ENCODE measurements at places on chromosomes 6 and 20.
A peak's percentile ranks its signal among the peaks of the same experiment; 100 is the strongest.

DNA sequence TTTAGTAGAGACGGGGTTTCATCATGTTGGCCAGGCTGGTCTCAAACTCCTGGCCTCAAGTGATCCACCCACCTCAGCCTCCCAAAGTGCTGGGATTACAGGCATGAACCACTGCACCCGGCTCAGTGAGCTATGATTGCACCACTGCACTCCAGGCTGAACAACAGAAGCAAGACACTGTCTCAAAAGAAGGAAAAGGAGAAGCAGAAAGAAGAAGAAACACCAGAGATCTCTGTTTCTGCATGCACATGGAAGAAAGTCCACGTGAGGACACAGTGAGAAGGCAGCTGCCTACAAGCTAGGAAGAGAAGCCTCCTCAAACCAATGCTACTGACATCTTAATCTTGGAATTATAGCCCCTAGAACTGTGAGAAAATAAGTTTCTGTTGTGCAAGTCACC, 16.0 kb downstream of the ECT2L start:
- DNase-seq: no peak
- no peaks in the 10 kb centered on the region for H3K27me3 ChIP-seq
- no peaks in the 10 kb centered on the region for H3K4me1 ChIP-seq
- no peak overlapping the region for H3K27ac ChIP-seq

GRCh38 chr6:102812242-102812641, 1418.7 kb downstream of the GRIK2 start:
- no peak overlapping the region for H3K27ac ChIP-seq
- no peaks in the 10 kb centered on the region for H3K4me1 ChIP-seq
- no peak overlapping the region for H3K4me3 ChIP-seq
- DNase-seq: no peak
- H3K27me3 ChIP-seq: no peaks in the 10 kb centered on the region

DNA sequence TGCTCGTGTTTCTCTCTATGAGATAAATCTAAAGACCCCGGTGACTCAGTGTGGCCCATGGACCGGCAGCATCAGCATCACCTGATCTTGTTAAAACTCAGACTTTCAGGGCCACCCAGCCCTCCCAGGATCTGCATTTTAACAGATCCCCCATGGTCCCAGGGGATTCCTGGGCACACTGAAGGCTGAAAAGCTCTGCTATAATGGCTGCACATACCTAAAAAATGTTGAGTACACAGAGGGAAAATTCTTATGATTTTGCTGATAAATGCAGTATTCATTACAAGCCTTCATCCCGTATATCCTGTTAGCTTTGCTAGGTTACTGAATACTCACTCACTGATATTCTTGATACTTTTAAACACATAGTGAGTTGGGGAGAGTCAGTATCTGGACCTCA, 200.5 kb downstream of the MYLK4 start:
- H3K27ac ChIP-seq: no peak overlapping the region
- no peaks in the 10 kb centered on the region for H3K36me3 ChIP-seq
- H3K27me3 ChIP-seq: no peaks in the 10 kb centered on the region

DNA sequence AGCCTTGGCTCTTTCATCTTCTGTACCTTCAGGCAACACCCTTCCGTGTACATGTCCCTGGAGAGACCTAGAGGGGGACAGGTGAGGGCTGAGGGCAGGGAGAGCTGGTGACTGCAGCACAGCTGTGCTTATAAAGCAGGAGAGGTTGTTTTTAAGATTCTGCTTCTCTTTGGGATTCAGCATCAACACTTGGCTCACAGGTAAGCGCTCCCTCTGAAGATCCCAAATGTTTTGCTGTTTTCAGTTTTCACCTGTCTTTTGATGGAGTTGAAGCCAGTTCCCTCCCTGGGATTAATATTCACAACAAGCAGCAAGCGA, 19.4 kb upstream of the TRAF3IP2 start:
- no peaks in the 10 kb centered on the region for H3K27me3 ChIP-seq
- no peaks in the 10 kb centered on the region for H3K4me1 ChIP-seq
- H3K4me3 ChIP-seq: no peak overlapping the region
- no peak overlapping the region for H3K27ac ChIP-seq
- no peaks in the 10 kb centered on the region for H3K36me3 ChIP-seq
- DNase-seq: no peak

- H3K4me3 ChIP-seq: no peak overlapping the region
- DNase-seq: no peak
- H3K4me1 ChIP-seq: peaks cover 10% of the 10 kb centered on the region
- H3K27me3 ChIP-seq: peaks cover 47% of the 10 kb centered on the region
Measured at GRCh38 chr6:1599469-1599868, 10.2 kb upstream of the FOXC1 start.

DNA sequence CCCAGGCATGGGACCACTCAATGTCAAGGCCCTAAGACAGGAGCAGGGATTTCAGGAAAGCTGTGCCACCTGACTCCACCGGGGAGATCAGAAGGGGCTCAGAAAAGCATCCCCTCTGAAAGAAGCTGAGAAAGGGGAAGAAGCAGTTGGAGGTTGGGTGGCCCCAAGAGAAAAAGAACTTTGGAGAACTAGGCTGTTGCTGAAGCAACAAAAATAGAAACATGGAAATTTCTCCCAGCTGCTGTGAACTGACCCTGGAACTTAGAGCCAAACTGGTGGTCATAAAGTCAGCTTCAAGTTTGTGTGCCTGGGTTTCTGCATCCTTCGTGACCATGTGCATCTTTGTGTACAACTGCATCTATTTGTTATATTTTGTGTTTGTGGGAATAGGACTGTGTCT, 534.5 kb downstream of the MAFB start:
- no peak overlapping the region for H3K4me3 ChIP-seq
- no peaks in the 10 kb centered on the region for H3K4me1 ChIP-seq
- no peak for DNase-seq
- H3K27ac ChIP-seq: no peak overlapping the region

DNA sequence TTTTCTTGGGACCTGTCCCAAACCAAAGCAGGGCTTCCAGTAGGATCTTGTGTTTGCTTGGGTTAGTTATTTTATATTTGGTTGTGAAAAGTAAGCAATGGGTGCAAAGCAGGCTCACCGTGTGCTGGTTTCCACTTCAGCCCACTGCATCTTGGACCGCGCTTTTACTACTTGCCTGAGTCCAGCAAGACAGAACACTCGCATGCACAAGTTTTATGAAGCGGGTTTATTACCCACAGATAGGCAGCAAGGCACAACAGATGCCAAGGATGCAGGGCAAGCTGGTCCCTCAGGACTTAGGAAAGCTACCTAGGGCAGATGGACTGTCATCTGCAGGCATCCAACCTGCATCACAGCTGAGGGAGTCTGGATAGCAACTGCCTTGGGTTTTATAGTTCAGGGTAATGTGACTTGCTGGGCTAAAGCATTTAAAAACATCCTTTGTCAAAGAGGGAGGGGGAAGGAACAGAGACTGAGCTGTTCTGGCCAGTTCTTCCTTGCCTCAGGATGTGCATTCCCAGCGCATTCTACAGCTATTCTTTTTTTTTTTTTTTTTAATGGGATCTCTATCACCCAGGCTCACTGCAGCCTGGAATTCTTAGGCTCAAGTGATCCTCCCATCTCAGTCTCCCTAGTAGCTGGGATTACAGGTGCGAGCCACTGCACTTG, 18.5 kb downstream of the CITED2 start:
- H3K27ac ChIP-seq: no peak overlapping the region
- no peaks in the 10 kb centered on the region for H3K36me3 ChIP-seq
- no peaks in the 10 kb centered on the region for H3K27me3 ChIP-seq
- no peaks in the 10 kb centered on the region for H3K4me1 ChIP-seq
- no peak overlapping the region for H3K4me3 ChIP-seq

DNA sequence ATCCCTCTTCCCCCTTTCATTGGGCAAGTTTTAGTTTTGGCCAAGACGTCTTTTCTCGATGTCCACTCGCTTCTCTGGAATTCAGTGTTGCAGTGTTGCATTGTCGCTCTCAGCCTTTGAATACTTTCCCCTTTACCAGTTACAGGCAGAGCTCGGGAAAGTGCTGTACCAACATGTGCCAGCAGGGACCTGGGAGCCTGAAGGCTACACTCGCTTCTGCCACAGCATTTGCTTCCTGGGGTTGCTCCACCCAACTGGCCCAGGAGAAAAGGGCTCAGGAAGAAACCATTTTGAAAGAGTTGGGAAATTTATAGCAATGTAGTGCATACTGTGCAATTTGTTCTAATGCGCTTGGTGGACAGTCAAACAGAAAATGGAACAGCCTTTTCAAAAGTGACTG, 78.6 kb downstream of the LINC00237 start:
- no peaks in the 10 kb centered on the region for H3K36me3 ChIP-seq
- no peak overlapping the region for H3K4me3 ChIP-seq
- no peaks in the 10 kb centered on the region for H3K27me3 ChIP-seq
- no peak for DNase-seq

GRCh38 chr6:127391094-127391953, 47.9 kb upstream of the ECHDC1 start:
- DNase-seq: no peak
- H3K4me1 ChIP-seq: no peaks in the 10 kb centered on the region
- no peak overlapping the region for H3K4me3 ChIP-seq
- H3K36me3 ChIP-seq: no peaks in the 10 kb centered on the region
- H3K27ac ChIP-seq: no peak overlapping the region

GRCh38 chr6:39391182-39391581, 68.7 kb upstream of the KCNK16 start:
- no peak overlapping the region for H3K4me3 ChIP-seq
- no peak for DNase-seq
- H3K36me3 ChIP-seq: no peaks in the 10 kb centered on the region
- H3K27me3 ChIP-seq: no peaks in the 10 kb centered on the region
- no peaks in the 10 kb centered on the region for H3K4me1 ChIP-seq
- H3K27ac ChIP-seq: no peak overlapping the region

- no peak overlapping the region for H3K4me3 ChIP-seq
- no peaks in the 10 kb centered on the region for H3K36me3 ChIP-seq
Measured at GRCh38 chr20:8535403-8536261, 403.6 kb downstream of the PLCB1 start.

- H3K4me1 ChIP-seq: peaks cover 9% of the 10 kb centered on the region
- no peak for DNase-seq
- no peaks in the 10 kb centered on the region for H3K36me3 ChIP-seq
- H3K27me3 ChIP-seq: no peaks in the 10 kb centered on the region
- H3K27ac ChIP-seq: no peak overlapping the region
Measured at GRCh38 chr6:150417250-150417649, 48.4 kb downstream of the IYD start.

- H3K4me3 ChIP-seq: no peak overlapping the region
- no peak overlapping the region for H3K27ac ChIP-seq
- H3K36me3 ChIP-seq: no peaks in the 10 kb centered on the region
- no peak for DNase-seq
- peaks cover 62% of the 10 kb centered on the region for H3K4me1 ChIP-seq
Measured at GRCh38 chr6:158011478-158011920, 29.8 kb downstream of the SYNJ2 start.

DNA sequence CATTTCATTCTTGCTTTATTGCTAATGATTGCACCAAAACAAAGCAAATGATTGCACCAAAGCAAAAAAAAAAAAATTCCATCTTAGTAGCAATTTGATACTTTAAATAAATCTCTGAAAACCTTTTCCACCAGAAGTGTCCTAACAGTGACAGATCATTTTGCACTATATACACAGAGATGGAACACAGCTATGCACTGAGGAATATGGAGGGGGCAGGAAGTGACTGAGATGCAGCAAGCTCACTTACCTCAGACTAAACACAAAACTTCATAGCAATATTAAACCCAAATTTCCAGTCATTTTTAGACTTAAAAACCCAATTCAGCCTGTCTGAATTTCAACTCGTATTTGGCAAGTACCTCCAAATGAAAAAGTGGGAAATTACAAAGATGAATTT, 41.2 kb downstream of the HIVEP2 start:
- H3K4me3 ChIP-seq: peak overlapping the region; percentile 33
- H3K4me1 ChIP-seq: peaks cover 91% of the 10 kb centered on the region
- DNase-seq: peak; percentile 41

GRCh38 chr20:35601990-35602389, 13.6 kb upstream of the SPAG4 start:
- no peak overlapping the region for H3K27ac ChIP-seq
- no peaks in the 10 kb centered on the region for H3K27me3 ChIP-seq
- peaks cover 17% of the 10 kb centered on the region for H3K4me1 ChIP-seq
- H3K4me3 ChIP-seq: peak overlapping the region; percentile 29

DNA sequence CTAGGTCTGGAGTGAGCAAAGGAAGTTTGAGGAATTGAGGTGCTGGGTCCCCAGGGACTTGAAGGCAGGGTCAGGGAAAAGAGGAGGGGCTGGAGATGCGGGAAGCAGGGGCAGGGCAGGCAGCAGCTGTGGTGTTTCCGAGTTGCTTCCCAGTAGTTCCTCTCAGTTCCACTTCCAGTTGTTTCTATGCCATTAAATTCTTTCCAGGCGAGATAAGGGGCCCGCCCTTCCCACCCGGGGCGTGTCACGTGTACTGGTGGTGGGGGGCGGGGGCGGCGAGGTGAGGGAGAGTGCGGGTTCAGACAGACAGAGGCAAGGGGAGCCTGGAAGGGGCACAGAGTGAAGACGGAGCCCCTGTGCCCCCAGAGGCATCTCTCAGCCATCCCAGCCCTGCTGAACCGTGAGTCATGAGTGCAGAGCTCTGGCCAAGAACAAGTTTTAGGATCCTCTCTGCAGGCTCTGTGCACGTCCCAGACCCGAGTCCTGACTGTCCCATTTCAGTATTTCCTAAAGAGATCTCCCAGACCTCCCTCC, 977 bp downstream of the TNXB start:
- no peak overlapping the region for H3K4me3 ChIP-seq
- peaks cover 15% of the 10 kb centered on the region for H3K4me1 ChIP-seq
- no peak for DNase-seq
- H3K27me3 ChIP-seq: no peaks in the 10 kb centered on the region

DNA sequence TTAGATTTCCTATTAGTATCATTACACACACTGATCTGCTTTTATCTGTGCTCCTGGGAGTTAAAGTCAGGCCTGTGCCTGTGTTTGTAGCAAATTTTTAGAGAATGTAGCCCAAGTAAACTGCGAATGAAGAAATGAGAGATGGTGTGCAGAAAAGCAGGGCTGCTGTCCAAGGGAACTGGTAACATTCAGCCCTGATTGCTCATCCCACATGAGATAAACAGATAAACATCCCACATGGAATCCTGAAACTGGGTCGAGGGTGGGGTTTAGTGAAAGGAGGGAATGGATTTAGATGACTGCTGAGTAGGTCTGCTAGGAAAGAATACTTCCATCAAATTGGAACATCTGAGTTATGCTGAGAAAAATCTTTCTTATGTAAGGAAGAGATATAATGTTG, 69.1 kb downstream of the GRIK2 start:
- no peaks in the 10 kb centered on the region for H3K36me3 ChIP-seq
- no peak overlapping the region for H3K4me3 ChIP-seq
- no peaks in the 10 kb centered on the region for H3K4me1 ChIP-seq
- H3K27me3 ChIP-seq: no peaks in the 10 kb centered on the region
- H3K27ac ChIP-seq: no peak overlapping the region
- DNase-seq: no peak

DNA sequence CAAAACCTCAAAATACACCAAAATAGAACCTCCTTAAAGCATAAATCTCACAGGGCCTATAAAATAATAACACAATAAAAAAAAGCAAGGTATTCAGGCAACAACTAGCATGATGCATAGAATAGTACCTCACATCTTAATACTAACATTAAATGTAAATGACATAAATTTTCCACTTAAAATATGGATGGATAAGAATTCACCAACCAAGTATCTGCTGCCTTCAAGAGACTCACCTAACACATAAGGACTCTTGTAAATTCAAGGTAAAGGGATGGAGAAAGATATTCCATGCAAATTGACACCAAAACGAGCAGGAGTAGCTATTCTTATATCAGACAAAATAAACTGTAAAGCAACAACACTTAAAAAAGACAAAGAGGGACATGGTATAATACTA, 52.2 kb downstream of the PERP start:
- no peak overlapping the region for H3K4me3 ChIP-seq
- no peak overlapping the region for H3K27ac ChIP-seq
- H3K27me3 ChIP-seq: no peaks in the 10 kb centered on the region
- H3K4me1 ChIP-seq: no peaks in the 10 kb centered on the region
